ENCODE measurements at places on chromosomes 5 and 9. TPM values are rescaled to one million over a fixed set of nuclear protein-coding genes. Genes with fewer than 3 reads are reported as not detected.

The FOXD1 gene
- total RNA-seq = 15.8 TPM

The GDA gene
- total RNA-seq = 1.0 TPM

The GZMA gene
- not detected for total RNA-seq

The C5orf34 gene
- 3.6 TPM for total RNA-seq

The PCDHGA11 gene
- not detected for total RNA-seq

The FAM163B gene
- not detected for total RNA-seq

Measured in A549 treated with dexamethasone at 1 μM for 4 hours (cell line).